H4 (cell line): ENCODE measurements at places on chromosomes 6 and 20.

DNA sequence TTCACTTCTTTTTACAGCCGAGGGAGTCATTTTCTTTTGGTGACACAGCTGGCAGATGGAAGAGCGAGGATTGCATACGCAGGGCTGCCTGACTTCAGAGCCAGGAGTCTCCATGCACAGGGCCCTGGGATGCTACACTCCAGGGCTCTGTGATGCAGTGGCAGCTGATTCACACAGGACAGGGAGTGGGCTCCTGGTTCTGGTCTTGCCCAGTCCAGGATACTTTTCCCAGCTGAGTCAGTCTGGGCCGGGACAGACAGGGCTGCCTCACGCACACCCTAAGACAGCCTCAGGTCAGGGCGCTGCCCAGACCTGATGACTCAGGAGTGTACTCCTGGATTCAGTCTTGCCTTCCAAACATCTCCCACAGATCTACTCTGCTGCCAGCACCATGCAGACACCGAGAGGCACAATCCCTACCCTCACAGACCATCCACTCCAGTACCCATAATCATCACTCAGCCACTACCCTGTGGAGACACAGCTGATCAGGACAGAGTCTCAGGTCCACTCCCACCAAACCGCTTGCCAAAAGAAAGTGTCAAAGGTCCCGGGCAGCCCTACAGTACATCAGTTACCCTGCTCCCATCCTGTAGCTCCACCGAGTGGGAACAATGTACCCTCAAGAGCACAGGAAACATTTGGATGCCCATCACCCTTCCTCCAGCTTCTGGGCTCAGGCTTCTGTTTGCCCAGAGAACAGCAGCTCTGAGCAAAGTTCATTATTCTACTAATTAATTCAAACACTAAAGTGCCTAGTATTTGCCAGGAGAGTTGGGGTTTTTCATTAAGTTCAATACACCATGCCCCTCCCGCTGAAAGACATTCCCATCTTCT is 11.5 kb downstream of the SDC4 start:
- DNase-seq = peak; percentile 61

GRCh38 chr6:41604006-41604405 is 34.3 kb upstream of the MDFI start:
- DNase-seq = no peak

DNA sequence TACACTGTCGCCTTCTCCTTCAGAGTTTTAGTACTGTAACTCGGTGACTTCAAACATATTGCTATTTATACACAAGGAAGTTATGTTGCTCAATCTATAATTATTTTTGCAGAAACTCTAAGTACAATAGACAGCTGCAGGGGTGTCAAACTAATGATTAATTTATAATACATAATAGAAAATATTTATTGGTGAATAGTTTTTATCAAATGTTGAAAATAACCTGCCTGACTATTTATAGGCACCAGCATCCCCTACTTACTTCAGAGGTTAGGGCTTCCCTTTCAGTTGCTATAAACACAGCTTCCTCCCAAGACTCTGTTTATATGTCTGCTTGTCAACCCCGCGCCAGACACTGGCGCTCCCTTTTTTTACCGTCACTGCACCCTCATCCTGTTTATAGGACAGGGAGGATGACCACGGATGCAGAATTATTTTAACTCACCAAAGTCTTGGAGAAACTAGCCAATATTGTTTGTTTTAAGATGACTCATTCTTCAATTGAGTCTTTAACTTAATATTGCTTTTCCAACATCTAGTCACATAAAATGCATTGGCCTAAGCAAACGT is 225.0 kb downstream of the ALDH8A1 start:
- peak; percentile 73 for DNase-seq

GRCh38 chr20:62133864-62134263 is 9.3 kb downstream of the PSMA7 start:
- no peak for DNase-seq

- DNase-seq = peak; percentile 81
These were observed 146.9 kb downstream of the MACROD2 start for GRCh38 chr20:14142171-14142570.
